ENCODE measurements at places on chromosomes 3 and 15. TPM values are rescaled to one million over a fixed set of nuclear protein-coding genes. Genes with fewer than 3 reads are reported as not detected.
A peak's percentile ranks its signal among the peaks of the same experiment; 100 is the strongest.

DNA sequence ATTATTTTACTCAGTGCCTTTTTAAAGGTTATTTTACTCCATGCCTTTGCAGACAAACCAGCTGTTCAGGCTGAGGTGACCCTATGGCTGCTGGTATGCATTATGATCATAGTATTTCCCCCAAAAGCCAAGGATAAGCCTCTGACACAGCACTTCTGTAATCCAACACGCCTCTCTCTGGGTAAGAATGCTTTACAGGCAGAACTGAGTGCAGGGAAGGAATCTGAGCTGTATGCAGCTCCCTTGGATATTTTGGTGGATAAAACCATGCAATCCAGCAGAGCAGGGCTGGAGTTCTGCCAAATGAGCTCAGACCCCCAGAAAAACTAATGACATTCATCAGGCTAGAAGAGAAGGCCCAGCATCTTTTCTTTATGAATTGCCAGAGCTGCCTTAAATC is 11.7 kb upstream of the MAP1A start:
- no peak for DNase-seq

GRCh38 chr3:56089739-56090138 is 378.5 kb downstream of the ERC2 start:
- DNase-seq, result no peak

DNA sequence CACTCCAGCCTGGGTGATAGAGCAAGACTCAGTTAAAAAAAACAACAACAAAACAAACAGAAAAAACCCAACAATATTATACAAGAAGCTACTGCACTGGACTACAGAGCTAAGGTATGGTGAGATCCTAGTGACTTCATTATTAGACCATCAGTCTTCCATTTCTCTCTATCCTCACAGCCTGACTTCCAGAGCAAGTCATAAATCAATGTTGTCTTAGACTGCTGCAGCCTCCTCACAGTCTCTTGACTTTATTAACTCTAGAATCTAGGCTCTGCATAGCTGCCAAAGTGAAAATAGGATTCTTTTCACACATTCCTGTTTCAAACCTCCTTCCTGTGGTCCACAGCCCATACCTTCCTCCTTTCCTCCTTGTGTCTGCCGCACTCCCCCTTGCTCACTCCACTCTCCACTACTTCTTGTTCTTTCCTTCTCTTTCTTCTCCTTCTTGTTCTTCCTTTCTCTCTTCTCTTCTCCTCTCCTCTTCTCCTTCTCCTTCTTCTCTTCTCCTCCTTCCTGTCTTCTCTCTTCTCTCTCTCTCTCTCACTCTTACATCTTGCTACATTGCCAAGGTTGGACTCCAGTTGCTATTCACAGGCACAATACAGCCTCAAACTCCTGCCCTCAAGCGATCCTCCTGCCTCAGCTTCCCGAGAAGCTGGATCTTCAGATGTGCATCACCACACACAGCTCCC is 49.4 kb downstream of the CCR4 start:
- DNase-seq, result no peak

- DNase-seq, result no peak
Measured at GRCh38 chr3:172522871-172523818, at the start of gene TNFSF10. TSS of gene TNFSF10 (minus strand) at chr3:172523430. CDS start at chr3:172523384, 46 bp downstream.

GRCh38 chr15:34336231-34336990 is 1.2 kb downstream of the SLC12A6 start:
- DNase-seq, result no peak

- DNase-seq, result peak; percentile 27
Measured at GRCh38 chr3:111072031-111072921, 660 bp downstream of the NECTIN3 start.

- DNase-seq, result no peak
Measured at GRCh38 chr3:38147421-38147820, 9.0 kb downstream of the MYD88 start.

DNA sequence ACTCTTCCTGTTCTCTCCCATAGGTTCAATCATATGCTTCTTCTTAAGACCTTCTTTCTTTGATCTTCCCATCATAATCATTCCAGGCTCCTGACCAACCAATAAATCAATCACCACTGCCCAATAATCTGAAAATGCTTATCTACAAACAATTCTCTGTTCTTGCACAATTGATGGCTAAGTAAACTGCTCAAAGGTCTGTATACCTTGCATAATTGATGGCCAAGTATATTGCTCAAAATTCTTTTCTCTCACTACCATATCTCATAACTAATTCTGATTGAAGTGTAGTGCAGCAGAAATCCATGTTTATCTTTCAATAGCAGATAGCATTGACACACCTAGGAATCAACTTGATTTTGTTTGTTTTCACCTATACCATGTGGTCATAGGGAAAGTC is 83.4 kb upstream of the EPHA6 start:
- no peak for DNase-seq

The GABRA5 gene
- total RNA-seq, result 1.1 TPM

The NMNAT3 gene
- 0.61 TPM for total RNA-seq

The BNC1 gene
- 1.1 TPM for total RNA-seq

Data from glutamatergic neuron (in vitro differentiated cells).